ENCODE measurements at places on chromosomes 11 and 22.

DNA sequence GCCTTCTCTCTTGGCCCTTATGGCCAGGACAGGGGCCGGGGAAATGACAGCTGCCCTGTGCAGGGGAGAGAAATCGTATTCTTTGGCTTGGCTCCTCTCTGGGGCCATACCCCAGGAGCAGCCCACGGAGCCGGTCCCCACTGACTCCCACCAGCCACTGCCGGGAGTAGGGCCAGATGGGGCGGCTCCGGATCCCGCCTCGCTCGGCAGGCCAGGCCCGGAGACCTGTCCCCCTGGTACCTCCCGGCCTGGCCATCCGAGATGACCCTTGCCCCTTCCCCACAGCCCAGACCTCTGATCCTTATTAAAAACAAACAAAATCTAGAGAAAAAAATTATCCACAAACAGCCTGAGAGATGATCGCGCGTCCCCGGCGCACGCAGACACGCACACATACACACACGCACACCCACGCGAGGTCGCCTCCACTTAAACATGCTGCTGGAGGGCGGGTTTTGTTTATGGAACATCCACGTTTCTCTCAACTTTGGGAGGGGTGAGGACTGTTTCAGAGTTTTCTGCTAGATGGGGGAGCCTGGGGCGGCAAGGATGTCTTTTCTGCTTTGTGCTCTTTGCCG is 59.1 kb downstream of the IGLL1 start:
- no peak for DNase-seq

GRCh38 chr11:103648054-103648453 is 388.4 kb upstream of the DDI1 start:
- no peak for DNase-seq

DNA sequence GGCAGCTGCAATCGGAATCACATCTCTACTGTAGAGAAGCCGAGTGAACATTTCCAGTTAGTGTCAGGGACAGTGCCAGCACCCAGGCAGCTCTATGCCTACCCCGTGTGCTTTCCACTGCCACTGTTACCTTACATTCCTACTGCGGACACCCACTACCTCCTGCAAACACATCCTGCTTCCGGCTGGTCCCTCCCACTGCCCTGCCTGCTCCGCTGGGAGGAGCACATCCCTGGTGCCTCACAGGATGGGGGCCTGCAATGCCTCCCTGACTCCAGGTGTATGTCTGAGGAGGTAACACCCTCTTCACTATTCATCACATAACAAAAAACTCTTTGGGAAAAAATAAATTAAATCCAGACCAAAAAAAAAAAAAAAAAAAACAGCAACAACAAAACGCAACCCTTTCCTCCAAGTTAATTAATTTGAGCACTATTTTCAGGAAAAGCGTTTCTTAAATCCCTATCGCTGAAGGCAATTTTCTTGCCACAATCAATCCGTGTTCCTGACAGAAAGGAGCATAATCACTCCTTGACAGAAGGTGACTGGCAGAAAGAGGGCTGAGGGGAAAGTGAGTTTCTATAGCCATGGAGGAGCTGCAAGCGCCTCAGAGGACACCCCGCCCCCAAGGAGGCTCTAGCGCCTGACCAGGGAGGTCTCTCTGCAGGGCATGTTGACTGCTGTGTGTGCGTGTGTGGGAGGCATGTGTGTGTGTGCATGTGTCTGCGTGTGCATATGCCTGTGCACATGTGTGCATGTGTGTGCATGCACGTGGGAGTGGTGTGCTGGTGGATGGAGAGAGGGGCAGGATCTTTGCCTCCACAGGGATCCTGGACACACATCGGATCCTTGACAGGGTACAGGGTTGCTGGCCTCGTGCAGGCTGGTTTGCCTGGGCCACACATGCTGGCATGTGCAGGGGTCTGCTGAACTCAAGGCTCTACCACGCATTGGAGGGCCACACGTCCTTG is 134.8 kb upstream of the NTM start:
- no peak for DNase-seq

GRCh38 chr22:32562916-32563315 is 88.3 kb downstream of the FBXO7 start:
- no peak for DNase-seq

DNA sequence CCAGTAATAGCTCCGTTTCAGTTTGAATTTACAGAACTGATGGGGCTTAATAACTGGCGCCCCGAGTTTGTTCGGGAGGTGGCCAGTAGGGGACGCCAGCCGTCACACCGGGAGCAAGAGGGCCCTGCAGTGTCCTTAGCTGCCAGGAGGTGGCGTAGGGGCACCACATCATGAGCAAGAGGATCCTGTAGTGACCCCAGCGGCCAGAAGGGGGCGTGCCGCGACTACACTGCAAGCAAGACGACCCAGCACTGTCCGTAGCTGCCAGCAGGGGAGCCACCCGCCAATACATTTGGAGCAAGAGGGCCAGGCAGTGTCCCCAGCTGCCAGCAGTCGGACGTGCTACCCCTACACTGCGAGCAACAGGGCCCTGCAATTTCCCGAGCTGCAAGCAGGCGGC is 663.7 kb upstream of the B3GAT1 start:
- no peak for DNase-seq

DNA sequence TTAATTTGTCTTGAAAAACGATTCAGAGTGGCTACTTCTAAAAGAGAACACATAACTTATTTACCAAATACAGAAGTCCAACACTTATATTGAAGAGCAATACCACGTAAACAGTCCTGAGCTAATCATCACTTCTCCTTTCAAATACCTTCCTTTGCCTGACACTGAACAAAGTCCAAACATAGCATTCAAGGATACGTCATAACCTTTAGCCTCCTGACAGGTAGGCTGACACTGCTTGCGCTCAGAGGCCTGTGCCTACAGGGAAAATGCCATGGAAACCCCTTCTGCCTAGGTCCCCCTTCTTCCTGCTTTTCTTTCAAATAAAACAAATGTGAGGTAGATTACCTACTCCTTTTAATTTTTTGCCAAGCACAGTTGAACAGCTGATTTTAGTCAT is 510.0 kb downstream of the INSC start:
- no peak for DNase-seq

DNA sequence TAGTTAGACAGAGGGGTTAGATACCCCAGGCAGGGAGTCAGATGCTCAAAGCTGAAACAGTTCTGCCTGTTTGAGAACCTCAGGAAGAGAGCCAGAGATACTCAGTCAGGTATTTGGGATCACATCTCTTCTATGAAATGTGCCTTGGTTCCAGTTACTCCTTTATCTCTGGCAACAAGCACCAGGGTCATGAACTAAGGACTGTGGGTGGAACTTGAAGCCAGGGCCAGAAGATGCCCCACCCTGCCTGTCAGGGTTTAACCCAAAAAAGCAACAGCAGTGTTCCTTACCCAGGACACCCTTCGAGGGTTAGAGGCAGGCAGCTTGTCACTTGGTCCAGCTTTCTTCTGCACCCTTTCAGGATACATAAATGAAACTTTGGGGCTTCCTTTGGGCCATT is 15.0 kb upstream of the WT1 start:
- no peak for DNase-seq

DNA sequence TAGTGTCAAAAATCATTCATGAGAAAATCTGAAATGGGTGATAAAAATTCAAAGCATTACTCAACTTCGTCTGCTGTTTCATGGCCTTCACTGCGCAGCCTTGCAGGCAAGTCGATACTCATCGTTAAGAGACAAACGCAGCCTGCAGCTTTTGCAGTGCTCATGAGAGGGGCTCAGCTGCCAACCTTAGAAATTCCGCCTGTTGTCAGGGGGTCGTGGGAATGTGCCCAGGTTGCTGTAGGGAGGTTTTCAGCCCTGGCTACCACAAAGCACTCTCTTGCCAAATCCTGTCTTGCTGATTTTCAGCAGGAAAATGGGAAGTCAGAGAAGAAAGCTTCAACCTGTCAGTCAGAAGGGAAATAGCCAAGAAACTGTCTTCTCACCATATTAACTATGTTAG is 25.4 kb upstream of the GRAMD1B start:
- no peak for DNase-seq

DNA sequence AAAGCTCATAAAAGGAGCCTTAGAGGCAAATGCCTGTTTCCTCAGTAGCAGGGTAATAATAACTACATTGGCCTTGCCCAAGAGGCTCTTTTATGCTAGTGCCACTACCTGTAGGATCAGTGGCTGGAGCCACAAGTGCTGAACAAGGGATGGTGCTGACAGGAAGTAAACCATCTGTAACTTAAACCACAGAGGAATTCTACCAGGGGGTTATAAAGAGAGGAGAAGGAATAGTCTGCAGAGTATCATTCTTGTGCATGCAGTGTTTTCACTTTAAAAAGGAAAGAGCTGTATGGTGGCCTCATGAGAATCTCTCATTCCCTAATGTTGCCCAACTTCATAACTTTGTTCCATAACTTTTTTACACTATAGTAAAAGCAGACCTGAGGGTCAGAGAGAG is 168.1 kb downstream of the DBX1 start:
- no peak for DNase-seq

DNA sequence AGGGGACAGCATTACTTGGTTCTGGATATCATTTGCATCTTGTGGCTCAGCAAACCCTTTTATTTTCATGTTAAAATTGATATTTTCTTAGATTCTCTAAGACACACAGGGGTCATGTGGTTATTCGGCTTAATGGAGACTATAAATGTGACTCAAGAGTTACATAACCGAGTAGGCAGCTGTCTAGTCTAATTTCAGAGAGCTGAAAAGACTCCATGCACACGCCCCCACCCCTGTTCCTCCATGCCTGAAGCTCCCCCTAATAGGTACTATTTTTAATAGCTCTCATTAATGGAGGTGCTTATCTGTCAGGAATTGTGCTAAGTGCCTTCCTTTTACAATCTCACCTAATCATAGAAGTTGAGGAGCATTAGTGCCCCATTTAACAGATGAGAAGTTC is 189.2 kb upstream of the ARHGAP20 start:
- DNase-seq: no peak

DNA sequence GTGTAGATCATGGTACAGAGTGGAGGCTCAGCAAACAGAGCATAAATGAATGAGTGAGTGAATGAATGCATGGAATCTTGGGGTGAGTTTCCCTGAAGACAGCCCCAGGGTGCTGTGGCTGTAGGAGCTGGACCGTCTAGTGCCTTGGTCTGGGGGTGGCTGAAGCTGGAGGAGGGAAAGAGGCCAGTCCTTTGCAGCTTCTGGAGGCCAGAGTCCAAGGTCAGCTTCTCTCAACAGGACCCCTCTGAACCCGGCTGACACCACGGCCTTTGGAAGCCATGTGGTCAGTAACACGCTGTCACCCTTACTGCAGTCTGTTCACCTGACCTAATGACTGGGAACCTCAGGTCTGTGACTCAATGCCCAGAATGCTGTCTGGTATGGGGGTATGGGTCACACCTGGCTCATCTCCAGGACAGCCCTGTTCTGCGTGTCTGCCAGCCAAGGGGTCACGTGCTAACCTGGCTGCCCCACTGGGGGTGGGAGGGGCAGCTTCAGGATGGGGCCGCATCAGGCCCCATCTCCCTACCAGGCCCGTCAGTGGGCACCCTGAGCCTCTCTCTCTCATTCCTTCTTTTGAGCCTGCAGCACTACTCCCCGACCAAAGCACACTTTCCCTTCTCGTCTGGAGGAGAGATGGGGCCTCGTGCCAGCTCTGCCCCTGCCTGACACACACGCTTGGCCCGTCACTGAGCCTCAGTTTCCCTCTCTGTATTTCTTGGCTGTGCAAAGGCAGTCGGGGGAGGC is 24.1 kb upstream of the CHKA start:
- DNase-seq: no peak
